ENCODE measurements at places on chromosomes 6 and 20. TPM values are rescaled to one million over a fixed set of nuclear protein-coding genes. Genes with fewer than 3 reads are reported as not detected.

Gene SEMG1
- not detected for total RNA-seq

Gene ARMH2
- not detected for total RNA-seq

Gene PLCB1
- total RNA-seq, result 50.3 TPM

Gene BPI
- total RNA-seq, result not detected

Gene BCAS4
- total RNA-seq, result 11.7 TPM

Gene NSFL1C
- total RNA-seq, result 16.1 TPM

Gene PTK6
- under 0.01 TPM for total RNA-seq

Gene CRIP3
- total RNA-seq, result not detected

Gene CAP2
- total RNA-seq, result 4.0 TPM

Gene GSTA3
- total RNA-seq, result not detected

Gene ADGRF1
- not detected for total RNA-seq

Gene TCF15
- total RNA-seq, result 0.09 TPM

Gene BHLHE23
- total RNA-seq, result not detected

Gene FAM209B
- not detected for total RNA-seq

Gene SAPCD1
- total RNA-seq, result 0.28 TPM

Gene TRIM31
- not detected for total RNA-seq

Measured in smooth muscle cell of bladder (primary cell).